ENCODE measurements at places on chromosomes 5 and 9.

GRCh38 chr5:158513490-158514318, 586.0 kb downstream of the EBF1 start:
- peak; percentile 43 for DNase-seq

- DNase-seq: no peak
Measured at GRCh38 chr5:172469697-172470096, 15.4 kb upstream of the SH3PXD2B start.

DNA sequence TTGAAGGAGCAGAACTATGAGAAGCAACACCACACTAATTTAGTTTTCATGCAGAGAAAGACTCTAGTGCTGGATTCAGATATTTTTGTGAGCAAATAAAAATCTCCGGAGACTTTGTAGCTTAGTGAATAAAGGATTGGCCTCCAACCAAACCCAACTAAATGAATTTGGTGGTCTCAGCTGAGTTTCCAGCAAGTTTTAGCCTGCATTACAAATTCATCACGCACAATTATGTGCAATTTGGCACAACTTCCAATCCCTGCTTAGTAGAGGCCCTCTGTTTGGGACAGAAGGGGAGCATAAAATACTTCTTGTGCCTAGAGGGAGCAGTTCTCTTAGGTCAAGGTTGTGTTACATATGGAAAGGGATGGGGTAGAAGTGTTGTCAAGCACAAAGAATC, 112.3 kb upstream of the ADAMTSL1 start:
- DNase-seq: no peak

DNA sequence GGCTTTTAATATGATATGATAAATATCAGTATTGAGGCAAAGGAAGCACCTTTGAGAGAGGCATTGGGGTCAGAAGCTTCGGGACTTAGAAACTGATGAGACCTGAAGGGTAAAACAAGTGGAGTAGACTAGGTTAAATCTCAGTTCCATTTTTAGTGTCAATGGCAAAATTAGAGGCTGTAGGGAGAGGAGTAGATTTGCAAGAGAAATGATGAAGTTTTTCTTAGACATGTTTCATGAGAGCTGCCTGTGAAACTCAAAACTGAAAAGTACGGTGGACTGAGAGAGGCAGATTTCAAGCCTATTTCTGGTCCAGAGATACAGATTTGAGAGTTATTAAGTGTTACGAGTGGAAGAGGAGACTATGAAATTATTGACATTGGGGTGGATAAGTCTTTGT, 278.5 kb downstream of the TAF11L14 start:
- DNase-seq: no peak

GRCh38 chr5:39132128-39132447, 57.9 kb upstream of the RICTOR start:
- DNase-seq: no peak

- DNase-seq: no peak
Measured at GRCh38 chr5:6611334-6612256, 21.2 kb downstream of the NSUN2 start.

GRCh38 chr5:139675825-139676224, 27.7 kb downstream of the CXXC5 start:
- DNase-seq: no peak

- DNase-seq: no peak
Measured at GRCh38 chr5:134413046-134413445, 1.4 kb upstream of the CDKN2AIPNL start.

DNA sequence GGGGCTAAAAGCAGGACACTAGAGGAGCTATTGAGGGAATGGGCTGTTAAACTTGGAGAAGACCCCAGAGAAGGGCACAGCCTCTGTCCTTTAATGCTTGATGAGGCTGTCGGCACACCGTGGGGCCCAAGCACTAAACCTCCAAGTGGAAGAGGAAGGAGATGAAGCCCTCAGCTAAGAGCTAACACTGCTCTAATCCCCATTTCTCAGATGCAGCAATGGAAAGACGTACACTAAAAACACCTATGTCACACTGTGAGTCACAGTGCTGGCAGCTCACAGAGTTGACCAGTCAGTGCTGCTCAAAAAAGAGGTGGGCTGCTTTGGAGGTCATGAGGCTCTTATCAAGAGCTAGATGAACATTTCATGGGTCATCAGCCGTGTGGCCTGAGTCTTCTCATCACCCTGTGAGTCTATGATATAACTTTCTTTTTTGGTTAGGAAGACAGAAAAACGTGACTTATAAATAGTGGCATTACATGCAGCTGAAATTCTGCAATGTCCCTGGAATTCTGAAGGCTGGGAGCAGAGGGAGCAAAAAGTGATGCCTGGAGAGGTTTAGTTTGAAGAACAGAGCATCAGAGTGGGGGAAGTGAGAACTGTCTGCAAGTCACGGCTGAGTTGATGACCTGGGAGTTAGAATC, 21.5 kb downstream of the TNFSF8 start:
- DNase-seq: no peak

- DNase-seq: peak; percentile 77
Measured at GRCh38 chr5:65026816-65027548, 258.3 kb downstream of the CWC27 start.

DNA sequence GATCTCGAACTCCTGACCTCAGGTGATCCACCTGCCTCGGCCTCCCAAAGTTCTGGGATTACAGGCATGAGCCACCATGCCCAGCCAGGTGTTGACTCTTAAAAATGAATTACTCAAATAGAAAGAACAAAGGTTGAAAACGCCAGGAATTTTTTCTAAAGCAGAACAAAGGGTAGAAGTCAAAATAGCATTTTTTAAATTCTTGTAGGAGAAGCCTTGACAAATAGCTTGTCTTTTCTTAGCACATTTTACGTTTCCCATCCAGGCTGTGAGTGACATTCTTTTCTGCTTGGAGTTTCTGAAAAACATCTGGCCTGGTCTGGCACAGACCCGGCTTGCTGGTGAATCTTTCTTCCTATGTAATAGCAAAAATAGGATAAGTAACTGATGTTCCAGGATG, 169.4 kb upstream of the ZNF462 start:
- no peak for DNase-seq

DNA sequence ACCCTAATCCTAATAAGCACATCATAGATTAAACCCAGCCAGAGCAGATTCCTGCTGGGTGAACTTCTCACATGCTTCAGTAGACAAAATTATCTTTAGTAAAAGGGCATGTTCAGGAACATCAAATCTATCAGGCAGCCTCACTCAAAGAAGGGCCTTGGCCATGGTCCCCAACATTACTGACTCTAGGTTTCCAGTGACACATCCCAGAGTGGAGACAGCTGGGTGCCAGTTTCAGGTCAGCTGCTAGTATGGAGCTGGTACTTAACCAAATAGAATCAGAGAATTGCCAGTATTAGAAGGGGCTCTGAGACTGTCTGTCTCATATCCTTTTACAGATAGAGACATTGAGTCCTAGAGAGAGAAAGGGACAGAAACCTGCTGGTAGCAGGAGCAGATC, 44.1 kb upstream of the GALNT10 start:
- no peak for DNase-seq

- DNase-seq: no peak
Measured at GRCh38 chr9:14827805-14828204, 82.4 kb downstream of the FREM1 start.

DNA sequence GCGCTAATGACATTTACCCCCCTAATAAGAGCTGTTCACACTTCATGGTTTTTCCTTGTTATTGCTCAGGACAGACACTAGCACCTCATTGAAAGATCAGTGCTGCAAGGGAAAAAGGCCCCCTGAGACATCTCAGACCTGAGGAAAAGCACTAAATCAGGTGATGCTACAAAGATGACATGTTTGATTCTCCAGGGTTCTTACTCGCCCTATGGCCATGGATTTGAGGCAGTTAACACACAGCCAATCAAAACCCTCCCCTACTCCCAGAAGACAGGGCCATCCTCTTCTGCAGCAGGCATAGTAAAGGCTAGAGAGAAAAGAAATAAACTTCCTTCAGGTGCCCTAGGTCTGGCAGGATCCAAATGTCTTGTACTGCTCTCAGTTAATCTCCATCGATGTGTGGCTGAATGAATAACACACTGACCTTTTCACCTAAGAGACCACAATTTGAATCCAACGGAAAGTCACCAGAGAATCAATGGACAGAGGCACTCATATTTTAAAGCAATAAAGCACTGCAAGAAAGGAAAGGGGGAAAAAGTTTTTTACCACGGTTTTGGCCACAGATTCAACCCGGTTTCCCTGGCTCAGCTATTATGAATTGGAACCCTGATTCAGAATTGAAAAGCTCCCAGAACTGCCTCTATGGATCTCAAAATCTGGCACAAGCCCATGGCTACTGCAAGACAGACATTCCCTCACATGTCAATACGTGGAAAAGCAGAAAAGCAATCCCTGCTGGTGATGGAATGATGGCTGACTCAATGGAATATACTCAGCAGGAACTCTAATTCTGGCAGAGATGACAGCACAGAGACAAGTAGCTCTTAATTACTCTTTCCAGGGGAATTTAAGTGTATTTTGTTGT, 329.5 kb downstream of the BNC2 start:
- DNase-seq: peak; percentile 86

GRCh38 chr5:180343110-180343830, 9.9 kb downstream of the GFPT2 start:
- DNase-seq: no peak

DNA sequence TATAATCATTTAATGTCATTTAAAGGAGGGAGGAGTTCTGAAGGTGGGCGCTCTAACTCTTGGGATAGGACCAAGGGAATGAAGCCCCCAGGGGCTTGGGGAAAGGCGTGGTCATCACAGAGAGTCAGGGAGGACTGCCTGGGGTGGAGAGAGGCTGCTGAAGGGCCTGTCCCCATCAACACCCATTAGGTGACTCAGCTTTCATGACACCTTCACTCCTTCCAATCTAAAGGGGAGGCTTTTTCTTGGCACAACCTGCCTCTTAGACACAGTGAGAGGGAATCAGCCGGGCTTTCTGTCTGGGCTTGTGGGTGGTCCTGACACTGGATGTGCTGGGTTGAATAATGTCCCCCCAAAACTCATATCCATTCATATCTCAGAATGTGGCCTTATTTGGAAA, 31.4 kb upstream of the ANKRD33B start:
- no peak for DNase-seq

DNA sequence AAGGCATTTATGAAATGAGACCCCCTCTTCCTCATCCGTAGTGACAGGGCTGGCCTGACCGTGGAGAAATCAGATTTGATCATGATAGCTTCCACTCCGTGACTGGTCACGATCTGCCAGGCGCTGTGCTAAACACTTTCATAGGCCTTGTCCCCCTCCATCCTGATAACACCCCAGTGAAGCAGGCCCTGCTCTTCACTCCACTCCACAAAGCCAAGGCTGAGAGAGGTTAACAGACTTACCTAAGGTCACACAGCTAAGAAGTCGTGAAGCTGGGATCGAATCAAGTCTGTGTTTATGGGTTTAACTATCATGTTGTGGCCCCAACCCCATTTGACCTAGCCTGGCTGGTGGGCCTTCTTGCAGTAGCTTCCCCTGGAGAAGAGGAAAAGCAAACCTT, 53.3 kb upstream of the IL17B start:
- DNase-seq: no peak

DNA sequence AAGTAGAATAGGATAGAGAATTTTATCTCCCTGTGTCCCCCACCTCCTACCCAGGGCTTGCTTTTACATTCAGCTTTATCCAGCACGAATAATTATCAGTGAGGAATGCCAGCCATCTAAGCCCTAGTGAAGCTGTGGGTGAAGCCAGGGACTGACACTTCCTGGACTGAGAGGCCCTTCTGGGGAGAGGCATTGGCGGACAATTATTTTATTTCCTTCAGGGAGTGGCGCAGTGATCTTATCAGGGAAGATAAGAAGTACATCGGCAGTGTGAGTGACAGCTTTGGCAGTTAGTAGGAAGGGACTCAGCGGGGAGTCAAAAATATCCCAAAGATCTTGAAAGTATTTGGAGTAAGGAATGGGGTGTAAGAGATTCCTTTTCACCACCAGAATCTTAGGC, 34.9 kb upstream of the RPS23 start:
- no peak for DNase-seq

All from forelimb muscle (tissue), 1 donor.